ENCODE measurements at places on chromosomes 3 and 15.

GRCh38 chr3:43296565-43296964 lies 10.2 kb downstream of the SNRK start:
- no peak for DNase-seq

GRCh38 chr3:16484216-16484615 lies 29.3 kb downstream of the RFTN1 start:
- DNase-seq, result no peak

- DNase-seq, result no peak
Observed at GRCh38 chr15:36886701-36887100, 213.6 kb downstream of the MEIS2 start.

DNA sequence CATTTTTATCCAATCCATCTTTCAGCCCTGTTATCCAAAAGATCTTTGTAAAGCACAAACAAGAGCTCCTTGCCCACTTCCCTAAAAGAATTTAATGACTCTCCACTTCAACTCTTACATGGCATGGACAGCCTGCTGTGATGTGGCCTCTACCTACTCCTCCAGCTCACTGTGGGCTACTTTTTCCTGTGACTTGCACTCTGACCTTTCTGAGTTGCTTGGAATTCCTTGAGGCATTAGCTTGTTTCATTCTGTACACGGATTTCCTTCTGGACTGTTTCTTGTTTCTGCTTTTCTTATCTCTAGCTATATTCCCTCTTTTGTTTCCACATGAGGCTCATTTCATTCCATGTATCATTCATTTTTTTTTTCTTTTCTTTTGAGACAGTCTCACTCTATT lies 15.2 kb downstream of the QTRT2 start:
- no peak for DNase-seq

GRCh38 chr3:195411836-195412235 lies 31.0 kb downstream of the ACAP2 start:
- no peak for DNase-seq

DNA sequence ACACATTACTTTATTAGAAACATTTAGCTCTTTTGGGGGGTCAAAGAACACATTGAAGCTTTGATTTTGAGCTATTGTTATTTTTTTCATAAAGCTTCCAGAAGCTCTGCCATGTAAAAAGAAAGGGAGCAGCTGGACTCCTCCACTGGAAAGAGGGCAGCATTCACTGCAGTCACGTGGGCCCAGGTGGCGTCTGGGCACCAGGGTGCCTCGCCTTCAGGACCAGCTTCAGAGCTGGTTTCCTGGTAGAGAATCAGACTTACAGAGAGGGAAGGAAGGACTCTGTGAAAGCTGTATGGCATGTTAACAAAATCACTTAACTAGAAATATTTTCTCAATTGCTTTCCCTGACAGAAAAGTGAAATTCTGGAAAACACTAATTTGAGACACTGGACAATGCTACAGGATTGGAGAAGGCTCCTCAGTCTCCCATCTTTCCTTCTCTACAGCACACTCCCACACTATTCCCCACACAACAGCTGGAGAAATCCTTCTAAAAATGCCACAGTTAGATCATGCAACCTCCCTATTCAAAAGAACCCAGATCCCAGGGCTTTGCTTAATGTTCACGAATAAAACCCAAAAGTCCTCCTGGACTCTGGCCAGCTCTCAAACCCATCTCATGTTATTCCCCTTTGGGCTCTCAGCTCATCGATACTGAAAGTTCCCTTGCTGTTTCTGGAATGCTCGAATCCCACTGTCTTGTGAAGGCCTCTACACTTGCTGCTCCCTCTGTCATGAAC lies 83.2 kb downstream of the NFKBIZ start:
- no peak for DNase-seq

- no peak for DNase-seq
Observed at GRCh38 chr3:172676196-172676922, 34.5 kb downstream of the NCEH1 start.

GRCh38 chr3:50333744-50334328 lies 5.8 kb upstream of the TUSC2 start:
- no peak for DNase-seq

DNA sequence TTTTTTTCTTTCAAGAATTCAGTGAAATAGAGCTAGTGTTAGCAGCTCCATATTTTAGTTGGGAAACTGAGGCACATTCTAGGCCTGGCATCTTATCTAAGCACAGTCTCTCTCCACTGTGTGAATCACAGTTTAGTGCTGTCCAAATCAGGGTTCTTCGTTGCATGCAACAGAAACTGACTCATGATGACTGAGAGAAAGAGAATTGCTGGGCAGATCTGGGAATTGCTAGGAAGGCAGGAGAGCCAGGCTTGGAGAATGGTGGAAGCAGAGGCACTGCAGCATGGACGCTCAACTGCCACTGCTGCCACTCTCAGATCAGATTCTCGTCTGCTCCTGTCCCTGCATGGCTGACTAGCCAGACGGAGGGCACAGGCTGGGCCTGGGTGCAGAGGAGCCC lies 40.7 kb upstream of the CHST2 start:
- DNase-seq, result no peak

DNA sequence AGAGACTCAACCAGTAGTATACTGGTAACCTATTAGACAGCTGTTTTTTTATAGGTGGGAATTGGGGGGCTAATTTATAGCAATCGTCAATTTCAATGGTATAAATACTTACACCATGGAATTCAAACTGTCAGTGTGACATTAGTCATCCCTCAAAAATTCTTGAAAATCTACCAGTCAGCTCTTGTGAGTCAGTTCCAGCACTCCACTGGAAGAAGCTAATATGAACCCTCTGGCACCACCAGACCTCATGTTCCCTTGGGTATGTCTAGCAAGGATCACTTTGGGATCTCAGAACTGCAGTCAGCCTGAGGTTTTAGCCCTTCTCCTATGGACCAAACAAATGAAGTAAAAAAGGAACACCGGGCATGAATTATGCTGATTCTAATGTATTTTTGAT lies 11.8 kb upstream of the UACA start:
- DNase-seq, result no peak

DNA sequence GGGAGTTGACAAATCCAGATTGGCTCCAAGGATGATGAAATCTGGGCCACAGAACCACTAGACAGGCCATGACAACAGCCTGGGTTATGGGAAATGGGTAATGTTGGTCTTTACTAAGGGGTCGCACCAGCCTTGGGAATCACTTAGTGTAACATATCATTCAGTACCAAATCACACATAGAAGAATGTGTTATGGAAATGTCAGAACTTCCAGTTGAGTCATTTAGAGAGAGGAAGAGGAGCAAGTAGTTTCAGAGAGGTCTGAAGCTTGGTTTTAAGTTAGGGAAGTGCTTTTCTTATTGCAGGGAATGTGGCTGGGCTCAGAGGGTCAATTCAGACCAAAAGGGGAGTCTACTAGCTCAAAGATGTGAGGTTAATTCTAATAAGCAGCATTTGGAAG lies 241.6 kb upstream of the ZPLD1 start:
- no peak for DNase-seq

DNA sequence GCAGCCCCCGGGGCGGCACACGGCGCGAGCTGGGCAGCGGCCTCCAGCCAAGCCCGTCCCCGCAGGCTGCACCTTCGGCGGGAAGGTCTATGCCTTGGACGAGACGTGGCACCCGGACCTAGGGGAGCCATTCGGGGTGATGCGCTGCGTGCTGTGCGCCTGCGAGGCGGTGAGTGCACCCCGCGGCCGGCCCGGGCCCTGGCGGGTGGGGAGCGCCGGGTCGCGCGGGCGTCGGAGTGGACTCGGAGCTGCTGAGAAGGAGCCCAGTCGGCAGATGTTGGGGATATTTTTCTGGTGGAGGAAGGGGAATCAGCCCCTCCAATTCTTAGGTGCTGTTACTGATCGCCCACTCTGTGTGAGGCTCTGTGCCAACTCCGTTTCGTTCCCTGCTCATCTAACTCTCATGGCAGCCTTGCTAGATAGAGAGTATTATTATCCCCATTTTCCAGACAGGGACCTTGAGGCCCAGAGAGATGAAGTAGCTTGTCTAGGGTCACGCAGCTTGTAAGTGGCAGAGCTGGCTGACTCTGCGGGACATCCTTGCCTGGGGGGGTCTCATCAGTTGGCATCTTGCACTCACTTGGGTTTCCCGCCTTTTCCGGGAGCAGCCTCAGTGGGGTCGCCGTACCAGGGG lies 890 bp downstream of the CHRD start:
- DNase-seq, result no peak

- DNase-seq, result no peak
Observed at GRCh38 chr3:31079689-31080088, 185.2 kb upstream of the GADL1 start.

DNA sequence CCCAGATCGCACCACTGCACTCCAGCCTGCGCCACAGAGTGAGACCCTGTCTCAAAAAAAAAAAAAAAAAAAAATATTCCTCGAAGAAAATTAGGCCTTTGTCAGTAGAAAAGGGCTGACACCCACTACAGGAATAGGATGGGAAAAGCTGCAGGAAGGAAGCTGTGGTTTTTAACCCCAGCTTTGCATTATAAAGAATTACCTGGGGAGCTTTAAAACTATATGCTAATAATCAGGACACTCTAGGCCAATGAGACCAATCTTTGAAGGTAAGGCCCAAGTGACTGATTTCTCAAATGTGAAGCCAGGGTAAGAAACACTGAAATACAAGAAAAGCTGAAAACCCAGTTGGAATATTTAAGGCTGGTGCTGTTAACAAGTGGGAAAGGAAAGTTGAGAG lies 74.3 kb downstream of the RBPMS2 start:
- DNase-seq, result no peak

DNA sequence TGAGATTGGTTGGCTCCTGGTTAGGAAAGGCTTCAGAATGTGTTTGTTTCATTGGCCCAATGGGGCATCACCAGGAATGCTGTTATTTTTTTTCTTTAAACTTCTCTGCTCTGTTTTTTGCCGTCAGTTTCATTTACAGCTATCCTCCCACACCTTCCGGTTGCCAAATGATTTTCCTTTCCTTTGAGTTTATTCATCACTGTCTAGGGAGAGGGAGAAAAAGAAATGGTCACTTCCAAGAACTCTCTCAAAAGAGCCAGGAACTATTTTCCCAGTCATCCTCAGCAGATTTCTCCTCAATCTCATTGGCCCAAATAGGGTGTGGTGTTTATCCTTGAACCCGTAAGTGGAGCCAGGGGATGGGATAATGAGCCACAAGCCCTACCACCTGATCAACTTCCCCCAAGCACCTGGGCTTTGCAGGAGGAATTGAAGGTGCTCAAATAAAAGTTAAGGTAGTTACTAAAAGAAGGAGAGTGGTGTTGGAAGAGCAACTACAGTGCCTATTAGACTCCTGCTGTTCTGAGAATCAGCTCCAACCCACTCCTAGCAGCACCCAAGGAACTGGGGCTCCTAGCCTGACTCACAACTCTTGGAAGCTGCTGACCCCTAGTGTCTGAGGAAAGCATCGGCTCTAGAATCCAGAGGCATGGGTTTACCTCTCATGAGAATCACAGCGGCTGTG lies 183.8 kb upstream of the IL12A start:
- no peak for DNase-seq

- DNase-seq, result no peak
Observed at GRCh38 chr3:15050405-15051092, 14.6 kb downstream of the MRPS25 start.

- no peak for DNase-seq
Observed at GRCh38 chr15:74470631-74471395, 9.9 kb upstream of the UBL7 start.

- DNase-seq, result no peak
Observed at GRCh38 chr3:196688349-196688748, 23.7 kb downstream of the CEP19 start.

- no peak for DNase-seq
Observed at GRCh38 chr3:169512991-169513390, 150.5 kb downstream of the MECOM start.

DNA sequence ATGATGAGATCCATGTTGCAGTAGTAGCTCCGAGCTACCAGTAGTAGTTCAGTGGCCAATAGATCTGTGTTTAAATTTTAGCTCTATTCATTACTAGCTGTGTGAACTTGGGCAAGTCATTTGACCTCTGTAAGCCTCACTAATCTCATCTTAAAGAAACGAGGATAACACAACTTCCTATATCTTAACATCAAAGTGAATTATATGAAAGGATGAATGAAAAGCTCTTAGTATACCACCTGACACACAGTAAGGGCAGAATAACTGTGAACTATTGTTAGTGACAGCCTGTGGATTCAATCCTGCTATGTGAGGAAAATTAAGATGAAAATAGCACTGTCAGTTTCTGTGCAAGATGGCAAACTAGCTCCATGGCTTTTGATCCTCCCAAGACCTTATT lies 114.5 kb upstream of the PHLDB2 start:
- no peak for DNase-seq

- DNase-seq, result no peak
Observed at GRCh38 chr3:171458864-171459136, 1.4 kb downstream of the TNIK start.

- no peak for DNase-seq
Observed at GRCh38 chr15:42736178-42736792, 643 bp downstream of the CDAN1 start.

GRCh38 chr3:143002083-143002712 lies 828 bp downstream of the U2SURP start:
- no peak for DNase-seq

Measured in keratinocyte (primary cell).